NCI-H1417 treated with DMSO at 0.1 percent for 48 hours (cell line): ENCODE measurements at places on chromosomes 2 and 18.

- no peak for DNase-seq
Measured at GRCh38 chr18:75533950-75534349, 106.4 kb upstream of the SMIM21 start.

DNA sequence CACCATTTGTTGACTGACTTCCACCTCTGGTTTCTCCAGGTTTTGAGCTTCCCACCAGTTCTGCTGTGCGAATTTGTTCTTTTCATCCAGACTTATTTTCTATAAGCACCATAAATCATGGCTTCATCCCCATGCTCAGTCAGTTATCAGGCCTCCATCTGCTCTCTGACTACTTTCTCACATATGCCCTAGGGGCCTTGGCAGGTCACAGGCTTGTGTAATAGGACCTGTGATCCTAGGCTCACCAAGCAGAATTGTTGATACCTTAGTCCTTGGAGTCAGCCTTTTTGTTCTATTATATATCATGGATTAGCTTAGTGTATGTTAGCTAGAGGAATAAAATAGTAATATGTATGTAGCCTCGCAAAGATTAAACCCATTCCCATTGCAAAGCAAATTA is 284.2 kb upstream of the TANK start:
- DNase-seq, result no peak

DNA sequence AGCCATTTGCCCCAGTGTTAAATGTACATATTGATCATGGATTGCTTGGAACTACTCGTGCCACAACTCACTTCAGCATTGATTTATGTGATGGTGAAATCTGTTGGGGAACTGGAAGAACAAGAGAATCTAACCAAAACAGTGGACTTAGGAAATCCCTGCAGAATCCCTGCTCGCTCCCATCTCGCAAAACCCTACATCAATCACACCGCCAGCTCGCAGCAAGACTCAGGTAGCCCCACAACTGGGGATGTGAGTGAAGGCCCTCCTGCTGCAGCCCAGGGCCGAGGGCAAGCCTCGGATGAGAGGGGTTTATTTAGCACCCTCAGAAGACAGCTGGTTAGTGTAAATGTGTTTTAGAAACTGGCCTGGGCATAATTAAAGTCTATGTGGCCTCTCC is 171.6 kb downstream of the ANAPC1 start:
- no peak for DNase-seq

DNA sequence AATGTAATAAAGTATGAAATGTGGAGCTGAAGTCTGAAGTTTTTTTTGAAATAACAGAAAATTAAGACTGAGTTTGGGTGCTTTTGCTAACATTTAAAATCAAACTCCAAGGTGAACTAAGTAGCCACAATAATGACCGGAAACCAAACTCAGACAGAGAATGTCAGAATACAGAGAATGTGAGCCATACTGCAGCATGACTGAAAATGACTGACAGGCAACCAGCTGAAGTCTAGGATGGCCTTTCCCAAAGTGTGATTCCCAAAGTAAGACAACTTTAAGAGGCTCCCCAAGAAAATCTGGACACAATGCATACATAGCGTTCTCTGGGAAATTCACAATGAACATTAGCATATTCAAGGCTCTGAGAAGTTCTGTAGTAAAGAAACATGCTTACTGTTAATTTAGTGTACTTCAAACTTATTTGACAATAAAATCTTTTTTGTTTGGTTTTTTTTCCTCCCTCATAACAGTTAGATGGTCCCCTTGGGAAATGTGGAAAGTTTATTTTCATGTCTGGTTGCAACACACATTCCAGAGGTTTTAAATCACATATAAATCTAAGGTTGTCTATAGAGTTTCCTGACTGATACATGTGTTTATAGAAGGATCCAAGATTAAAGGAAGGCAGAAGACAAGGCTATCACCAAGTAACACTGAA is 28.6 kb downstream of the PLA2R1 start:
- no peak for DNase-seq

GRCh38 chr2:14907014-14907612 is 274.6 kb downstream of the LRATD1 start:
- no peak for DNase-seq

DNA sequence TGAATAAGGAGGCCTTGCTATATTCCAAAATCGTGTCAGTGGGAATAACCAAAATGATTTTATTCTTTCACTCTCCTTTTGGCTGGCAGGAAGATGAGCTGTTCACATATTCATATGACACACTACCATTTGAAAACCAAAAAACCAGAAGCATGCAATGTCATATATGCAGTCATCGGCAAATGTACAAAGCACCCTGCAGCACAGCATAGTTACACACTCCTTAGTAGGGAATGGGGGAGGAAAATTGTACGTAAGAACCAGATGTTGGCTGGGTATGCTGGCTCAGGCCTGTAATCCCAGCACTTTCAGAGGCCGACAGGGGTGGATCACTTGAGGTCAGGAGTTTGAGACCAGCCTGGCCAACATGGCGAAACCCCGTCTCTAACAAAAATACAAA is 176.6 kb downstream of the GFPT1 start:
- DNase-seq, result no peak

DNA sequence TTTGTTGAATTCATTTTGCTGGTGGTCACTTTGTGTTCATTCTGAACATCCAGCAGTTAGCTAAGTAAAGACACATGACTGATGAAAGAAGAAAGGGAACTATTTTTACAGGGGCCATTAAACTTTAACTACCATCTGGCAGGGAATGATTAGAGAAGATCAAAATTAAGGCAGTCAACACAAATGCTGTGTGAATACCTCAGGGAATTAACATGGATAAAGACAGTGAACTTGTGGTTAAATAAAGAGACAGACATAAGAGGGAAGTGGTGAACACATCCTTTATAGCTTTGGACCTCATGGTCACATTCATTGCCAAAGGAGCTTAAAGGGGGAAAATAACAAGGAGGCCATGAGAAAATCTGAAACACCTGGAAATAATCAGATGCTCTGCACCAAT is 52.6 kb upstream of the ATP5MC3 start:
- no peak for DNase-seq

DNA sequence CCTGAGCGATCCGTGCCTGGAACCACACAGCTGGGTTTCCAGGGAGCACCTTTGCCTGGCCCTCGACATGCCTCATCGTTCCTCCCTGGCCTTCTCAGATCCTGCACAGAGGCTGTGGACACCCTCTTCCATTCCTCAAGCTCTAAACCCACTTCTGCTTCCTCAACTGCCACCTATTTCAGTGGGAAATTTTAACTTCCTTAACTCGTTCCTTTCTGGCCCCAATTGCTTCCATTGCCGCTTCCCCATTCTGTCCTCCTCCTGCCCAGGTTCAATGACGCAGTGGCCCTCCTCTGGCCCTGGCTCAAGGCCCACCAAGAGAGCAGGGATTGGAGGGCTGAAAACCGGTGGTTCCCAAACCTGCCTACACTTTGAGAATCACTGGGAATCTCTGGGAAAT is 4.8 kb upstream of the B3GNT7 start:
- DNase-seq, result no peak

DNA sequence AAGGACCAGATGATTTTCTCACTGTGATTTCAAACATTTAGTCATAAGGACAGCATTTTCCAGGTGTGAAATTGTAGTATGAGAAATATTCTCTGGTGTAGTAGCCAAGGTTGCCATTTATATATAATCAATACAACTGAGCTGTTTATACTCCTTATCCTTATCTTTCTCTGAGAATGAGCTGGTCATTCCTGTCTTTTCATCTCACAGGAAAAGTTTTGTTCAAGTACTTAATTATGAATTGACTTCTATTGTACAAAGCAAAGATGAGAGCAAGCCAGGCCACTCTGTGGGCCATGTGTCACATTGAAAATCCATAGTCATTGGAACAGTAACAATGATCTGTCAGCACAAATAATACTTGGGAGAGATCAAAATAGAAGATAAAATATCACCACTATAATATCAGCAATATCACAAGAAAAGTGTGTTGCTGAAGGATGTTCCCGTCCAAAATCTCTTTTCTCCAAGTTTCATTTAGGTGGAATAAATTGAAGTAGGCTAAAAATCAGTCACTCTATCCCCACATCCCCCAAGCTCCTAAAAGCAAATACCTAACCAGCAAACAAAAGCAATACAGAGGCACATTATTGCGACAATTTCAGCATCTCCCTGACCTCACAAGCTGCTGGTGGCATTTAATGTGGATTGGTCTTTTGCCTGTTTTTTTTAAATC is 2.1 kb downstream of the RIT2 start:
- DNase-seq, result no peak

GRCh38 chr2:193583638-193584400 is 1389.1 kb upstream of the TMEFF2 start:
- DNase-seq, result no peak

DNA sequence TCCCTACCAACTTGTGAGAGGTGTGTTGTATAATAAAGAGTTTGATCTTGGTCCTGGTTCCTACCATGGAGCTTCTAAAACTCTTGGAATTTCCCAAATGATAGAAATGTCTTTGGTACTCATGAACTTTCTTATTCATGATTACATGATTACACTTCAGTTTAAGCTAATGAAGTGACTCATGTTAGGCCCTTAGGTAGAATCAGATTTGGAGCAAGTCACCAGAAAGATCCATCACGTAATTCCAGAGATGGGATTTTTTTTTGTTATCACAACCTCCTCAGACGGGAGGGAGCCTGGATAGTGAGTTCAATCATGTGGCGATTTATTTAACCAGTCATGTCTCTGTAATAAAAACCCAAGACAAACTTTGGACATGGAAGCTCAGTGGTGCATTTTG is 1287.6 kb upstream of the ZEB2 start:
- no peak for DNase-seq

DNA sequence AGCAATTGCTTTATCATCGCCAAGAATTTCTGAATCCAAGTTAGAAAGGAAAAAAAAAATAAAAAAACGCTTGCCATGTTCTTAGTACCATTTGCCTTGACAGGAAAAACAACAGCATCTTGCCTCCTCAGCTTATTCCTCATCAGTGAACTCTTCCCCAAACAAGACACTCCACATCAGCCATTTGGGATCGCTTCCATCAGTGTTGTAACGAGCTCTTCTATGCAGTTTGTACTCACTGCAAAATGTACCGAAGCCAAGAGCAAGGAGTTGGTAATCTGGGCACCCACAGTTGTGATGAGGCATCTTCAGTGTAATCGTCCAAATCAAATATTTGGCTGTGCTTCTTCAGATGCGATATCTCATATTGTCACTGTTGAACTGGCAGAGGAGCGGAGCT is 503.7 kb downstream of the TMEM182 start:
- DNase-seq, result no peak

DNA sequence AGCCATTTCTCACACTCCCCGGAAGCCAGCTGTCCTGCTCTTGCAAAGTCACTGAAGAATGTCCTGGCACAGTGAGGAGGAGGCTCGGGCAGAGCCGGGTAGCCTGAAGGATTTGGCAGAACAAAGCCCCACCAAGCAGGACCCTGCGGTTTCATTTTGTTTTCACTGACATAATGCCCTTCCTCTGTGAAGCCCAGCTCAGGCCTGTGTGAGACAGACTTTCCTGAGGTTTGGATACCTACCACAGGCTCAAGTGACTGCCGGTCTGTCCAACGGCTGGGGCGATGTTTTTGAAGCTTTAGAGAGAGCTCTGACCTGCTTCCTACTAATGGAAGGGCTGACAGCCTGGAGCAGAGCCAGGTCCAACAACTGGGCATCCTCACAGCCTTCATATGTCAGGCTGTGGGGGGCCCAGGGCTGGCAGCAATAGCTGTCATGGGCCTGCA is 99.8 kb upstream of the FZD7 start:
- DNase-seq, result no peak

DNA sequence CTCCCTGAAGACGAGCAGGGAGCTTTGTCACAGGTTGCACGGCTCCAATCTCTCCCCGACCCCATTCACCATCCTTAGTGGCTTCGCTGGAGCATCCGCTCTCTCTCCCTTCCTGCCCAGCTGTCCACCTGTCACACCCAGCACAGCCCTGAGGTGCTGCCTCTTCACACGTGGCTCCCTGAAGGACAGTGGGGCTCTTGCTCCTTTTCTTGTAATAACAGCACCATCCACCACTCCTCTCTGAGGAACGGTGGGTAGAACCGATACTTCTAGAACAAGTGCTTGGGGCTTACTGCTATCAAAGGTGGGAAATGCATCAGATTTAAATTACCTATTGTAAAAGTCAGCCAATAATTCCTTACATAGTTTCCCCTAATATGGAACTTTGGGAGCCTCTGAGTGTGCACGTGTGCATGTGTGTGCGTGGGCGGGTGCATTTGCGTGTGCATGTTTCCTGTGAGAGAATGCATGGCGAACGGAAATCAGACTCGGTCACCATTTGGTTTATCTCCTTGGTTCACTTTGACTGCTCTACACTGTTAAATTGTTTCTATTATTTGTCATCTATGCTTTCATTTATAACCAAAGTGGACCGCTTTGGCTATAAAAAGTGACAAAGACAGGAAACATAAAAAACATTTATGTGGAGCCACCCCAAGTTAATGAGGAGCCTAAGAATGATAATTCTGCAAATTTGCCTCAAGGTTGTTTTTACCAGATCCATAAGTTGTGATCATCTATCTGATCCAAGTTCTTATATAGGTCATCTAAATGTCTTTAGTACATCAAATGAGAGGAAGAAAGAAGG is 39.1 kb downstream of the KLHL29 start:
- DNase-seq, result no peak

GRCh38 chr2:192886636-192887035 is 691.9 kb upstream of the TMEFF2 start:
- peak; percentile 8 for DNase-seq

DNA sequence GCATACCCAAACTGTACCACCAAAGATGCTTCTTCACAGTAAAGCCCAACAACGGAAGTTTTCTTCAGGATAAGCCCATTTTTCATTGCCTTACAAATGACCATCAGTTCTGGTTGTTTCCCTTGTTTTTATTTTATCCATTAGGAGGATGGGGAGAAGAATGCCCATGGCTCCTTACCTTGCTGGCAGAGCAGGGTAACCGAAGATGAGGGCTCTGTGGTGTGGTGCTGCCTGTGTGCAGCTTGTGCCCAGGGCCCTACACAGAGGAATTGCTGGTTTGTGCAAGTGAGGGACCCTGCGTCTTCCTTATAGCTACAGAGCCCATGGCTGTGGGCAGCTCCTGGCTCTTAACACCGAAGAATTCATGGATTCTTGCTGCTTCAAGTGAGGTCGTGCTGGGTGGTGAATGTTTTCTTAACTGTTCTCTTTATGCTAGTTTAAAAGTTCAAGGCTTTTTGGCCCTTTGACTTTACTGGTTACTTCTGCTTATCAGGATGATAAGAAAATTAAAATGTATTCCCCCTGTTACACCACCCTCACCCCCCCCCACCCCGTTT is 110.6 kb downstream of the MAP4K4 start:
- no peak for DNase-seq

DNA sequence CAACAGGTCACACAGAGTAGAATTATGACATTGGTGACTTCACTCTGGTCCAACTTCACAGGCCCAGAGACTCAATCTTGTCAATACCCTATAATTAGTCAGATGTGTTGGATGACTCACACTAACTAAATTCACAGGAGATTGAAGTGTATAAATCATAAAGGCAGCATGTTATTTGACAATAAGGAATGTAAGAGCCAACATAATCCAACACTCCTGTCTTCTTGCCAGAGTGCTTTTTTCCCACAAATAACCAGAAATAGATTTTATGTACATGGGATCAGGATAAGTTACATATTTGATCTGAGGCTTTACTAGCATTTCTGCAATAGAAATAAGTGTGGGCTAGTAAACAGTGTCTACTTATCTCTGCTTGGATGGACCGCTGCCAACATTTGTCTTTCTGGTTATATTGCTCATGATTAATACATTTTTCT is 42.2 kb upstream of the ZSWIM2 start:
- no peak for DNase-seq

GRCh38 chr2:45994060-45994459 is 303.1 kb upstream of the EPAS1 start:
- DNase-seq, result no peak
